Esophagus mucosa (tissue), 1 donor: ENCODE measurements at places on chromosomes 6 and 20. TPM values are rescaled to one million over a fixed set of nuclear protein-coding genes. Genes with fewer than 3 reads are reported as not detected.

The CABLES2 gene
- total RNA-seq: 2.4 TPM

The ZGPAT gene
- total RNA-seq: 11.1 TPM

The WFDC10A gene
- total RNA-seq: not detected

The XPO5 gene
- 36.5 TPM for total RNA-seq

The TFAP2C gene
- 30.8 TPM for total RNA-seq

The C20orf141 gene
- total RNA-seq: not detected

The CEP57L1 gene
- total RNA-seq: 7.6 TPM

The AIF1 gene
- 3.3 TPM for total RNA-seq

The MLN gene
- not detected for total RNA-seq

The PAK5 gene
- 0.52 TPM for total RNA-seq

The SLC35D3 gene
- total RNA-seq: not detected

The CLPSL1 gene
- not detected for total RNA-seq

The HLA-DPA1 gene
- total RNA-seq: 12.7 TPM

The BNIP5 gene
- total RNA-seq: not detected

The EYA2 gene
- total RNA-seq: 27.7 TPM

The NKX2-2 gene
- not detected for total RNA-seq

The FANCE gene
- total RNA-seq: 10.4 TPM

The CRYBG1 gene
- total RNA-seq: 124 TPM

The SOX18 gene
- total RNA-seq: 5.4 TPM

The SYNGAP1 gene
- total RNA-seq: 7.1 TPM

The TGM2 gene
- total RNA-seq: 9.6 TPM

The POU3F2 gene
- not detected for total RNA-seq

The KIAA1755 gene
- total RNA-seq: 0.32 TPM

The GHRH gene
- total RNA-seq: not detected

The MYMX gene
- total RNA-seq: 0.44 TPM

The RAMACL gene
- total RNA-seq: 0.88 TPM

The TFAP2D gene
- not detected for total RNA-seq

The FGD2 gene
- 9.8 TPM for total RNA-seq

The GMPR gene
- total RNA-seq: 0.80 TPM

The LY6G6F gene
- not detected for total RNA-seq

The KIF13A gene
- total RNA-seq: 16.5 TPM

The FIG4 gene
- total RNA-seq: 8.8 TPM

The CCDC170 gene
- total RNA-seq: 0.04 TPM

The MCM3 gene
- total RNA-seq: 30.3 TPM

The ATP9A gene
- 29.3 TPM for total RNA-seq

The MEI4 gene
- not detected for total RNA-seq

The SMIM28 gene
- not detected for total RNA-seq

The NOTCH4 gene
- total RNA-seq: 2.7 TPM

The ACTL10 gene
- 2.0 TPM for total RNA-seq

The INSM1 gene
- not detected for total RNA-seq

The MCHR2 gene
- not detected for total RNA-seq

The IL17A gene
- not detected for total RNA-seq

The BTN1A1 gene
- total RNA-seq: not detected

The SPAG4 gene
- 3.3 TPM for total RNA-seq

The B4GALT5 gene
- total RNA-seq: 31.3 TPM

The ECT2L gene
- total RNA-seq: not detected

The STMND1 gene
- not detected for total RNA-seq

The SLC44A4 gene
- 2.9 TPM for total RNA-seq

The APOM gene
- 1.6 TPM for total RNA-seq

The LRRC1 gene
- 21.9 TPM for total RNA-seq

The SIRPB2 gene
- 1.0 TPM for total RNA-seq
